ENCODE measurements at places on chromosomes 13 and 19.
A peak's percentile ranks its signal among the peaks of the same experiment; 100 is the strongest.

DNA sequence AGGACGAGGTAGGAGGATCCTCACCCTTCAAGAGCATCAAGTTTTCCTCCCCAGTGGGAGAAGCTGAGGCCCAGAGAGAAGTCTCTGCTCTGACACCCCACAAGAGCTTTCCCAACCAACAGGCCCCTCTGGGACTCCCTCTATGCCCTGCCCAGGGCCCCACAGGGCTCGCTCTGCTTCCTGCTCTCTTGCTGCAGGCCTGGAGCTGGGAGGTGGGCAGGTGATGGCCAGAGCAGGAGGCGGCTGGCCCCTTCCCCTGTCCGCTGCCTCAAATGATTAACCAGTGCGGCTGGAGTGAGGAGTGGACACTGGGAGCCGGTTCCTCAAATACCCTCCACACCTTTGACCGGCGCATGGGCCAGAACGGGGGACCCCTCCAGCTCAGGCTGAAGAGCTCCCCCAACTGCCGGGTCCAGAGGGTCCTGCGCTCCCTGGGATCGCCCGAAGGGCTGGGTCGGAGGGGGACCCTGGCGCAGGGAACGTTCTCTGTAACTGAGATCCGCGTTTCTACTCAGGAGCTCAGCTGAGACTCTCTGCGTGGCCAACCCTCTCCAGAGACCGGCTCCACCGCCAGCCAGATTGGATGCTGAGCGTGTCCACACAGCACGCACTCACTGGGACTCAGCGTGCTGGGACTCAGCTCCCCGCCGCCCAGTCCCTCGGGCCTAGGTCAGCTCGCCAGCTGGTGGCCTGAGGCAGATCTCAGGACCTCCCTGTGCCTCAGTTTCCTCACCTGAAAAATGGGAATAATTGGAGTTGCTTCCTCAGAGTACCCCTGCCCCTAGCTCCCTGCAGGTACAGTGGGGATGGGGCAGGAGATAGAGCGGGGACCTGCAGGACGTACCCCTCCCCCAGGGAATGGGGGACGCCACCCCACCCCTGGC is 6.7 kb upstream of the ONECUT3 start:
- peak; percentile 62 for DNase-seq

GRCh38 chr13:60933638-60934037 is 482.0 kb downstream of the PCDH20 start:
- peak; percentile 1 for DNase-seq

DNA sequence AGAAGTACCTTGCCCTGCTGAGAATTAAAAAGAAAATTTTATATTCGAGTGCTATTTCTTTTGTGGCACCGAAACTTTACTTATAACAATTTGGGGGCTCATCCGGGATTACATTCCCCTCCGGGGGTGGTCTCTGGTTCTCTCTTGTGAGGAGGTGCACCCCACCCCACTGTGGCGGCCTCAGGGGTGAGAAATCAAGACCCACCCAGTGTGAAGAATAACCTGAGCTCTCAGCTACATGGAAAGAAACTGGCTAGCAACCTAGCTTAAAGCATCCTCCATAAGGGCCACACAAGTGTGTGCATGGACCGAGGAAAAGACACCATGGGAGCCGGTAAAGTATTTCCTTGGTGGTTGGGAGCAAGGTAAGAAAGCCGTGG is 50.9 kb upstream of the ANKRD10 start:
- DNase-seq: no peak

- no peak for DNase-seq
These were observed 1.4 kb downstream of the ABCA7 start for GRCh38 chr19:1041272-1041834.

- no peak for DNase-seq
These were observed 146.9 kb upstream of the SLC10A2 start for GRCh38 chr13:103213152-103213551.

DNA sequence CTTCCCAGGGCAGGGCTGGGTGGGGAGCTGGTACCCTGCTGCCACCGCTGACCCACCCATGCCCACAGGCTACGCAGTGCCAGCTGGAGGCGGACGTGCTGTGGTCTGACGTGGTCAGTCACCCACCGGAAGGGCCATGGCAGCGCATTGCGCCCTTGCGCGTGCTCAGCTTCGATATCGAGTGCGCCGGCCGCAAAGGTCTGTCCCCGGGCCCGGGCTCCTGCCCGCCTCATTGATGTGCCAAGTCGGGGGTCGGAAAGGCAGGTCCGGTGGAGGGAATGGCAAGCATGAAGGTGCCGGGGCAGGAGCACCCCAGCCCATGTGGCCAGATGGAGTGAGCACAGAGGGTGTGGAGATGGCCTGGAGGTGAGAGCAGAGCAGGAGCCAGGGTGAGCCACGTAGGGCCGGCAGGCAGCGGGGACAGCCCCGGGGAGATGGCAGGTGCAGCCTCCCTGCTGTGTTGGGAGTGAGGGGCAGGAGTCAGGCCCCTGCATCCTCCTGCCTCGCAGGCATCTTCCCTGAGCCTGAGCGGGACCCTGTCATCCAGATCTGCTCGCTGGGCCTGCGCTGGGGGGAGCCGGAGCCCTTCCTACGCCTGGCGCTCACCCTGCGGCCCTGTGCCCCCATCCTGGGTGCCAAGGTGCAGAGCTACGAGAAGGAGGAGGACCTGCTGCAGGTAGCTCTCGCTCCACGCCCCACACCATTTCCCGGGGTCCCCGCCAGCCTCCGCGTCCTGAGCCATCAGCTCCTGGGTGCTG is 16.0 kb upstream of the SPIB start:
- DNase-seq: no peak

GRCh38 chr13:52892925-52893324 is 44.5 kb upstream of the PCDH8 start:
- no peak for DNase-seq

GRCh38 chr19:18999016-18999758 is 34.1 kb downstream of the SUGP2 start:
- DNase-seq: peak; percentile 75

GRCh38 chr19:21617740-21618339 is 112.4 kb downstream of the ZNF429 start:
- DNase-seq: no peak

GRCh38 chr19:18112989-18113478 is 15.5 kb downstream of the MAST3 start:
- peak; percentile 82 for DNase-seq

GRCh38 chr19:1161716-1162115 is 12.4 kb downstream of the SBNO2 start:
- DNase-seq: no peak

DNA sequence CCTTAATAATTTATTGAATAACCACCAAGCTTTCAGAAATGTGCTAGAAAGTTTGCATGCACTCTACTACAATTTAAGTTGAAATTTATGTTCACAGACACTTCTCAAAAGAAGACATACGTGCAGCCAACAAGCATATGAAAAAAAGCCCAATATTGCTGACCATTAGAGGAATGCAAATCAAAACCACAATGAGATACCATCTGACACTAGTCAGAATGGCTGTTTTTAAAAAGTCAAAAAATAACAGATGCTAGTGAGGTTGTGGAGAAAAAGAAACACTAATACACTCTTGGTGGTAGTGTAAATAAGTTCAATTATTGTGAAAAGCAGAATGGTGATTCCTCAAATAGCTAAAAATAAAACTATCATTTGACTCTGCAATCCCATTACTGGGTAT is 308.8 kb upstream of the PCDH9 start:
- DNase-seq: no peak

- DNase-seq: peak; percentile 16
These were observed 7.5 kb downstream of the ZNF610 start for GRCh38 chr19:52343548-52343947.

DNA sequence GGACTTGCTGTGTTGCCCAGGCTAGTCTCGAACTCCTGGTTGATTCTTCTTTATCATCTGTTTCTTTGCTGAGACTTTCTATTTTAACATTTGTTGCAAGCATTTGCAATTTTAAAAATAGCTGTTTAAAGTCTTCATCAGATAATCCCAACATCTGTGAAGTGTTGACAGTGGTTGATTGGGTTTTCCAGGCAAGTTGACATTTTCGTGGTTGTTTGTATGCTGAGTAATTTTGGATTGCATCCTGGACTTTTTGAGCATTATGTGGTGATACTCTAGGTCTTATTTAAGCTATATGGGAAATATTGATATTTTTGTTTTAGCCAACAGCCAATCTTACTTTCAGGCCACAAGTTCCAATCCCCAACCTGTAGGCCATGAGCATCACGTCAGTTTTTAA is 25.1 kb downstream of the AP1M1 start:
- DNase-seq: peak; percentile 16

DNA sequence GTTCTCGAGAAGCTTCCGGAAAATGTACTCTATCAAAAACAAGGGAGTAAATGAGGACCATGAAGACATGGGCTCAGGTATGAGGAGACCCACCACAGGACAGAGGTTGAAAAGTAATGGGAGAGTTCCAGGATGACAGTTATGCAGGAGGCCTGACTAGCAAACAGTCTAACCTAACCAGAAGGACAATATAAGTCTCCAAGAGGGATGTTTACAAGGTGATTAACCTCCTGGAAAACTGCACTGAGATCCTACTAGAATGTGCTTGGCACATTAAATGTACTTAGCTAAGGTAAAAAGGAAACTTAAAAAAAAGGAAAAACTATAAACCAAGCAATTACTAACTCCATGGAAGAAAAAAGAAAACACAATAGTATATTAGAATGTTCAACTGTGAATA is 258.3 kb downstream of the KLF5 start:
- no peak for DNase-seq

DNA sequence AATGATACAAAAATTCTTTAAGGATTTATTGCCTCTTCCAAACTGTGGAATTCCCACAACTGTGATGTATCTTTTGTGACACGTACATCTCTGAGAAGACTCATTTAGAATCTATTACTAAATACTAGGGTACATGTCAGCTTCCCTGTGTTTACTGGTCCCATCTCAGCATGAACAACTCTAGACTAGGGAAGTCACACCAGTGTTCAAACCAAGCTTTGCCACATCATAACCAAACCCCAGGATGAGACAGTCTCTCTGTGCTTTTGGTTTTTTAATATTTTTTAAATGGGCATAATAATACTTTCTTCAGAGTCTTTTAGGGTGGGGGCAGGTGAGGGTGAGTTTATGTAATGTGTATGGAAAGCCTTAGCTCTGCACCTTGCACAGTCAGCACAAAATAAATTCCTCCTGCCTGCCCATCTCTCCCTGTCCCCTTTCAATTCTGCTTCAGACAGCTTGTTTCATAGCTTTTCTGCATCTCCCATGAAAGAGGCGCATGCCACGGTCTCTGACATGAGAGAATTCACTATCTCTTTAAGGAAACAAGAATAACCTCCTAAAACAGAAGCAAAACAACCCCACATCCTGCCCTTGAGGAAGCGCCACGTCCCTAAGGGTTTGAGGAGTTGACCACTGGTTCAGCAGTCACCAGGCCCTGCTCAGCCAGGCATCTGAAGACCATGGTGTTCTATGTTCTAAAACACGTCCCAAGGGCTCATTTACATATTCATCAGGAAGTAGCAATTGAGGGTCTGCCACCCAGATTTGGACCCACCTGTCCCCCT is 174.5 kb downstream of the USP12 start:
- DNase-seq: no peak

DNA sequence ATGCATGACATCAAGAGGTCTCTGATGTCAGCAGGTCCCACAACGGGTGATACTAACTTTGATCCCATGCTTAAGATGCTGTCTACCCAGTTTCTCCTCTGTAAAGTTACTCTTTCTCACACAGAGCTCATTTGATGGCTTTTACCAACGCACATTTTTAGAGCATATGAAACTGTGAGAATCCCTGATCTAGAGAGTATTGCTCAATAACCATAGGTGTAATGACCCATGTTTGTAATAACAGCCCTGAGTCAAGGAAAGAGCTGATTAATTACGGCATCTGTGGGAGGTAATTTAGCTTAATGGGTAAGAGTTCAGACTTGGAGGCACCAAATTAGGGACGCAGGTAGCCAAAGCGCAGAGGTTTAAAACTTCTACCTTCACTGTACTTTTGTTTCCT is 18.0 kb upstream of the IZUMO2 start:
- no peak for DNase-seq

GRCh38 chr13:90055121-90055520 is 1292.4 kb upstream of the MIR17HG start:
- peak; percentile 18 for DNase-seq

DNA sequence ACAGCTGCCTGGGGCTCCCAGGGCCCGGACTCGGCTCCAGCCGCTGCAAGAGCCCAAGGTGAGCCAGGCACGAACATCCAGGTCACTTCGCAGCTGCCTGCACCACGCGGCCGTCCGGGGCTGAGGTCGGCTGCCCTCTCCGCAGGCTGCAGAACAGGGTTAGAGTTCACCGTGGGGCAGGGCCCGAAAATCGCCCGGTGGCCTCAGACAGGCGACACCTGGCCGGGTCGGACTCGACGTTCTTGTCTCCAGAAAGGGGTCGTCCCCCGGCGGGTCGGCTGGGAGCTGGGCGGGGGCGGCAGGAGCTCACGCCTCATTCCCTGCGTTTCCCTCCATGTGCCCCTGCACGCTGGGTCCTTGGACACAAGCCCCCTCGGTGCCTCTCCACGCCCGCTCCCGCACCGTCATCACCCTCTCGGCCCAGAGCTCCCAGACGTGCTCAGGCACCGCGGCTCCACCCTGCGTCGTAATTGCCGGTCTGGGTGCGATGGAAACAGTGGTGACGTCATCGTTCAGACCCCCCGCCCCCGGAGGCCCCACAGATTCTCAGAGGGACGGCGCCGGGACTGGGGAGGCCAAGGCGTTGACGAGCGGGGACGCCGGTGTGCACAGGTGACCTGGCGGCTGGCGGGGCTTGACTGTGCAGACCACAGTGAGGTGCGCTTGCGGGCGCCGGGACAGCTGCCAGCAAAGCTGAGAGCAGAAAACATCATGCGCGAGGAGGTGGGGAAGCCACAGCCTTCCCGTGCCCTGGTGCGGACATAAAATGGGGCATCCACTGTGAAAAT is 4.0 kb upstream of the GRIN3B start:
- peak; percentile 72 for DNase-seq

GRCh38 chr19:15897026-15897737 is 692 bp downstream of the CYP4F2 start:
- DNase-seq: no peak

DNA sequence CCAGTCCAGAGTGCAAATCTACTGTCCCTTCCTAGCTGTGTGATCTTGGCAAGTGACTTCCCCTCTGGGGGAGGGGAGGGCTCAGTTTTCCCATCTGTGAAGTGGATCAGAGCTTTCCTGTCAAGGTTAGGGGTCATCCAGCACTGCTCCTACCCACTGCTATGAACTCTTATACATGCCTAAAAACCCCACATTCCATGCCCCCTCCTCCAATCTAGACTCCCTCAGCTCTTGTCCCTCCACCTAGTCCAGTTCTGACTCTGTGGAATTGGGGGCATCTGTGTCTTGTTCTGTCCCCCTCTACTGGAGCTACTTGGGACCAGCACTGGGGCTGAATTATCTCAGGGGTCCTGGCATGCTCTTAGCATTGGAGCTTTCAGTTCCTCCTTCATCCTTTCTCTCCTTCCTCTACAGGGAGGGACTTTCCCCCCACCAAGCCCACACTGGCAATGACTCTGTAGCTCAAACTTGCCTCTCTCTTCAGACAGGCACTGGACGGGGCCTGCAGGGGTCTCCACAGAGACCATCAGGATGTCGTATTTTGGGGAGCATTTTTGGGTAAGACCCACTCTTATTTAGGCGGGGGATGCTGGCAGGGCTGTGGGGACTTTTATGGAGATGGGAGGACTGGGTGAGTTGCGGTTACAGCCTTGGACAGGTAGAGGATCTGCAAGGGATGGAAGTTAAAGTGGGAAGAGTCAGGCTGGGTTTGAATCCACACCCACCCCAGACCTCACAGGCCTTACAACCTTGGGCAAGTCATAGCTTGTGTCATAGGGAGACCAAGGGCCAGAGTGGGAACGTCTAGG is 3.6 kb downstream of the FCHO1 start:
- no peak for DNase-seq
